ENCODE measurements at places on chromosomes 5 and 9. TPM values are rescaled to one million over a fixed set of nuclear protein-coding genes. Genes with fewer than 3 reads are reported as not detected.

ANKRD31 gene
- total RNA-seq: 0.11 TPM

STPG3 gene
- not detected for total RNA-seq

RPL12 gene
- 857 TPM for total RNA-seq

TARS1 gene
- total RNA-seq: 163 TPM

FAM78A gene
- total RNA-seq: 2.7 TPM

- DNase-seq: no peak
These were observed 486.7 kb downstream of the TMEM232 start for GRCh38 chr5:110239786-110240185.

DNA sequence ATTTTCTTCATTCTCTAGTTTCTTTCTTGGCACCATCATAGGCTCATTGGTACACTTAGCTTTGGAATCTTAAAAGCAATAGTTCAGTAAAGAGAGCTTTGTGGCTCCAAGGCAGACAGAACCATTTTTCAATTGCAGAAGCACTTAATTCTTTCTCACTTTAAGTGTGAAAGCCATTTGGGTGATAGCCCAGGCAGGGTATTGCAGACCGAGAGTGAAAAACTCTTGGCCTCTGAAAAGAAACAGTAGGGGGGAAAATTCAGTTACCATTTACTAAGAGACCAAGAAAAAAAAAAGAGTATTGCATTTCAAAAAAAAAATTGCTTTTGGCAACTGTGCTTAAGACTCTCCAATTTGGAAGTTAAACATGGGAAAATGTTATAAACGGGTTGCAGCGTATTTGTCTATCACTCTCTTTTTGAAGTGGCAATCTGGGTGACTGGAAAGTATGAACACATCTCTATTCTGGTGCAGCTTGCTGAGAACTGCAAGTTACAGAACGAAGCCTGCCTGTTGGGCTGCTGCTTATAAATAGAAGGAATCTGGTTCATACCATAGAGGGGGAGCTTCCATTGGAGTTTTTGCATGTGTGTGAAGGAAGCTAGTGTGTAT lies 170.5 kb downstream of the TLE4 start:
- DNase-seq: no peak

GRCh38 chr5:100469767-100470166 lies 65.4 kb upstream of the FAM174A start:
- no peak for DNase-seq

- DNase-seq: no peak
These were observed 38.8 kb upstream of the SEMA6A start for GRCh38 chr5:116613445-116613844.

- no peak for DNase-seq
These were observed 386.8 kb downstream of the TRIM36 start for GRCh38 chr5:114782869-114783268.

- no peak for DNase-seq
These were observed 153.2 kb upstream of the MEF2C start for GRCh38 chr5:89036166-89036565.

GRCh38 chr9:125146247-125146646 lies 2.9 kb upstream of the SCAI start:
- no peak for DNase-seq

- DNase-seq: no peak
These were observed 130.9 kb downstream of the ERCC6L2 start for GRCh38 chr9:96006296-96006879.

GRCh38 chr9:128022886-128023285 lies 42.1 kb upstream of the EEIG1 start:
- no peak for DNase-seq

- DNase-seq: no peak
These were observed 64.4 kb downstream of the NUDT12 start for GRCh38 chr5:103498211-103498610.

GRCh38 chr9:81380504-81381359 lies 308.6 kb downstream of the TLE1 start:
- DNase-seq: no peak

DNA sequence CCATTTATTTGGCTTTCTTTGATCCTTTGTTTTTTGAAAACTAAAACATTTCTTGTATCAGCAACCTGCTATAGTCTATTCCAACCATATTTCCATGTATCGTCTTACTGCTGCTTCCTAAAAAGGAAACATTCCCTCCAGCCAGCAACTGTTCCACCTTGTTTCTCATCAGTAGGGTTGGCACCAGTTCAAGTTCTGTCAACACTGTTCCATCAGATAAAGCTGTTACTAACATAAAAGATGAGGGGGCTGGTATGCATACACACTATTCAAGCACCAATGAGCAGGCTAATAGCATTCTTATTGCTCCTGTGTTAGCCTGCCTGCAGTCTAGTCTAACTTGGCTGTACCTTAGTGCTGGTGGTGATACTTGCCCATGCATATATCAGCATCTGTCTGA lies 178.3 kb downstream of the CWC27 start:
- no peak for DNase-seq

DNA sequence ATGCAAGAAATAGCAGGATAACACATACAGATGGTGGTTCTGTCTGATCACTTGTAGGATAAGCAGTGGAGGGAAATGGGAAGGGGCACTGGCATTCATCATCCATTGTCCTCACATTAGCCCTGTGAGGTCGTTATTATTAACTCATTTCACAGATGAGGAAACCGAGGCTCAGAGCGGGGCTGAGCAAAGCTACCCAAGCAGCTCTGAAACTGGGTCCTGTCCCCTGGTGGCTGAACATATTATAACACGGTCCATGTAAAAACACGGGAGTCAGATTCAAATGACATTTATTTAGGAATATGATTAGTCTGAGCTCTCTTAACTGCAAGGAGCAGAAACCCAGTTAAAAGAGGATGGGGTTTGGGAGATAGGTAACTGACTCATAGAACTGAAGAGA lies 43.1 kb downstream of the HRH2 start:
- DNase-seq: no peak

DNA sequence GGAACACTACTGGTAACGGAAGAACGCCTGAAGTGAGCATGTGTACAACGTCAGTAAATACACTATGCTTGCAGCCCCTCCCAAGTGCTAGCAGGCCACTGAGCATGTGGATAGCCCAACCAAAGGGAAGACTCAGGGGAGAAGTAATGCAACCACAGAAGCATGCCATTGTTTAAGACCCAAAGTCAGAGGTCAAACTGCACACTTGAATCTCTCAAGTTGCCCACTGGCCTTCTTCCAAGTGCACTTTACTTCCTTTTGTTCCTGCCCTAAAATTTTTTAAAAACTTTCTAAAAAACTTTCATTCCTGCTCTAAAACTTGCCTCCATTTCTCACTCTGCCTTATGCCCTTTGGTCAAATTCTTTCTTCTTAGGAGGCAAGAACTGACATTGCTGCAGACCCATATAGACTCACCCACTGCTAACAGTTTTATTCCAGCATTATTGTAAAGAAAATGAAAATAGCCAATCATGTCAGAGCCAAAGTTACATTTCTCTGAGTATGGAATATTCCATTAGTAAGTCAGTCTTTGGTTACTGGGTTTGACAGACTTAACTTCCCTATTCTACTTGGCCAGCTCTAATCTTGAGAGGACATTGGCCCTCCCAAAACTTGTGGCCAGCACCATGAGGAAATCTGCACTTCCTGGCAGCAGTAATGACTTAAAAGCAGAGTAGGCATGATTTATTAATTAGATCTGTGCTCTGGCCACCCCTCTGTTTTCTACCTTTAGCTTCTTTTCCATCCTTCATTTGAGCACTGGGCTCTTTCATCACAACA lies 76.9 kb downstream of the TSSK1B start:
- DNase-seq: no peak

GRCh38 chr5:121138495-121138907 lies 674.4 kb downstream of the PRR16 start:
- DNase-seq: no peak

- peak; percentile 49 for DNase-seq
These were observed 59.6 kb downstream of the NEURL1B start for GRCh38 chr5:172700365-172701290.

Measured in left colon (tissue), 2 donors.